ENCODE measurements at places on chromosomes 3 and 15. TPM values are rescaled to one million over a fixed set of nuclear protein-coding genes. Genes with fewer than 3 reads are reported as not detected.

The SEMA6D gene
- total RNA-seq, result 17.7 TPM

The ROBO1 gene
- total RNA-seq, result 10.8 TPM

DNA sequence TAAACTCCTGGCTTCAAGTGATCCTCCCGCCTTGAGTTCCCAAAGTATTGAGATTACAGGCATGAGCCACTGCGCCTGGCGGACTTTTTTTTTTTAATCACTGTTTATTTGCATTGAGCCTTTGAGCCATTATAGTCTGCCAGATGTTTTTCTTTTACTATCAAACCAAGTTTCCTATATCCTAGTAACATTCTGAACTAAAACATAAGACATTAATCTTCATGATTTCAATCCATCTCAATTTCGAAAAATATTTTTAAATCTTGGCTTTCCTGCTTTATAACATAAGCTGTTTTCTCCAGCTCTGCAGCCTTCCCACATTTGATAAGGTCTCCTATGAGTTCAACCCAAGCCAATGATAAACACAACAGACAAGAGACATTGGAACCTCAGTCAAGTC is 75.4 kb downstream of the UMPS start:
- no peak for DNase-seq

GRCh38 chr15:88899251-88899650 is 3.9 kb upstream of the HAPLN3 start:
- DNase-seq, result no peak

- no peak for DNase-seq
Observed at GRCh38 chr15:79964232-79964805, 6.7 kb downstream of the BCL2A1 start.

- no peak for DNase-seq
Observed at GRCh38 chr3:184543256-184543655, 18.3 kb upstream of the EPHB3 start.

DNA sequence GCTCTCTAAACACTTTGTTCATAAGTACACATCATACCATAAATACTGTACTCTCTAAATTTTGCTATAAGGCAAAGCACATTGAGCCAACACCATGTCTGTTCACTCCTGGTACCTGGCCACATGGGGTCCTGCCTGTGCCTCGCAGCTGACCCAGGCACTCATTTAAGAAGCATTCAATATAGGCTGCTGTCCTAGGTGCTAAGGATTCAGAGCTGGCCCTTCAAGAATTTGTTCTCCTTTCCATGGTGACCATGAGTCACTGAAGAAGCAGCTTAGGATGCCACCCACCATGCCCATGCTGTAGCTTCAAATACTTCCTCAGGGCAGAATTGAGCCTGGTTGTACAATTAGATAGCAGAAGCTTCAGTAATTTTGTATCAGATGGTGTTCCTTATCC is 119.2 kb upstream of the ZBED2 start:
- DNase-seq, result no peak

DNA sequence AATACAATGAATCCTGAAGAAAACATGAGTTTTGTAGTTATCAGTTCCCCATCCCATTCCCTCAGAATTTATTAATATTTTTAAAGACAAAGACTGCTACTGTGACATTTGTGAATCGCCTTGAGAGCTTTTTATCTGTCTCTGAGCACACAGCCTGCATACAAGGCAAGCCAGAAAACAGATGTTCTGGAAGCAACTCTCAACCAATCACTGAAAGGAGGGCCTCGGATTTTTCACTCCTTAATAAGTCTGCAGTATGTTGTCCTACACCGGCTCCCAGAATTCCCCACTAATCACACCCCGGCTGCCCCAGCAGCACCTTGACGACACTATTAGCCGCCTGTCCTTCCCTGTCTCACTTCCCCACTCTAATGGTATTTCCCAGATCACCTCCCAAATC is 138.5 kb downstream of the ZNF621 start:
- no peak for DNase-seq

DNA sequence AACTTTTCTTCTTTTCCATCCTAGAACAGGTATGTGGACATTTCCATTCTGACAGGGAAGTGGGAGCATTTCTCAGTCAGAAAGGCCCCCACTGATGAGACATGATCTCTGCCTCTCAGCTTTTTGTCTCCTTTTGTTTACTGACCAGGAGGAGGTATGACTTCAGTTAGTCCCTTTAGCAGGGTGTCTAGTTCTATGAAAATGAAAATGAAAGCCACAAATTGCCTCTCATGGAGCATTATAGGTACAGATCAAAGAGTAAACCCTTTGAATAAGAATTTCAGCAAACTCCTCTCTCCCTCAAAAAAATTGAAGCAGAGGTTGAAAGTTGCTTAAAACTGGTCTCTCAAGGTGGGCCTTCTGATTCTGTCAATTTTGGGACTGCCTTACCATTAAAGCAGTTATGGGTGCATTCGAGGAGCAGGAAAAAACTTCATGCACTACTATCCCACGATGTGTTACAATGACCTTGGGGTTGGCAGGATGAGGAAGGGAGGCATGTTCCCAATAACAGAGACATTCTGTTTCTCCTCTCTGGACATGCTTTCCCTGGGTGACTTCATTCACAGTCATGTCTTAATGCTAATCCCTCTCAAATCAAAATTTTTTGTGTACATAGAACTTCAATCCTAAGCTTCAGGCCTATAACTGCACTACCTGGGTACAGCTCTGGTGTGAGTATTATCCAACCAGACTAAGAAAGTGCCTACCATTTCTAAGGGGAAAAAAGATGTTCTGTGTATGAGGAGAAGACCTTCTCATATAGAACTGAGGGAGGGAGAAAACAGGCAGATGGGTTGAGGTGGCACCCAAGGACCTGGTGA is 50.6 kb upstream of the TBC1D23 start:
- no peak for DNase-seq

The RTP3 gene
- total RNA-seq, result not detected

The IL5RA gene
- 0.65 TPM for total RNA-seq

GRCh38 chr3:9500108-9501050 is 53.2 kb downstream of the LHFPL4 start:
- DNase-seq, result peak; percentile 72

- no peak for DNase-seq
Observed at GRCh38 chr15:38894243-38894948, 329.8 kb upstream of the RASGRP1 start.

DNA sequence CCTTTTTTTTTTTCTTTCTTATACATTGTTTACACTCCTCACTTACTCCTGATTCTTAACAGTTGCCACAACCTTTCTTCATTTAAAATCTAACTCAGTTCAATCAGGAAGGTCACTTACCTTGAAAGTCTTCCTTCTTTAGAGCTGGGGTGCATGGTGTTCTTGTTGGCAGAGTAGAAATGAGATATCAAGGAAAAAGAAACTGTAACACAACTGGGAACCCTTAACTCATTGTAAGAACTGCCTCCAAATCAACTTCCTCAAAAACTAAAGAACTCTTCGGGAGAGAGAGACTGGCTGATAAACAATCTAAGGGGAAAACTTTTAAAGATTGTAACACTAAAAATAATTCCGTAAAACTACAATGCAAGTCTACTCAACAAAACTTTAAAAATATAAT is 1.4 kb upstream of the APPL1 start:
- no peak for DNase-seq

- DNase-seq, result no peak
Observed at GRCh38 chr3:43294975-43295374, 8.6 kb downstream of the SNRK start.

The CACNA1D gene
- 1.1 TPM for total RNA-seq

- DNase-seq, result no peak
Observed at GRCh38 chr3:171646357-171647133, 163.7 kb downstream of the PLD1 start.

GRCh38 chr15:70533931-70534742 is 229.2 kb downstream of the UACA start:
- DNase-seq, result no peak

DNA sequence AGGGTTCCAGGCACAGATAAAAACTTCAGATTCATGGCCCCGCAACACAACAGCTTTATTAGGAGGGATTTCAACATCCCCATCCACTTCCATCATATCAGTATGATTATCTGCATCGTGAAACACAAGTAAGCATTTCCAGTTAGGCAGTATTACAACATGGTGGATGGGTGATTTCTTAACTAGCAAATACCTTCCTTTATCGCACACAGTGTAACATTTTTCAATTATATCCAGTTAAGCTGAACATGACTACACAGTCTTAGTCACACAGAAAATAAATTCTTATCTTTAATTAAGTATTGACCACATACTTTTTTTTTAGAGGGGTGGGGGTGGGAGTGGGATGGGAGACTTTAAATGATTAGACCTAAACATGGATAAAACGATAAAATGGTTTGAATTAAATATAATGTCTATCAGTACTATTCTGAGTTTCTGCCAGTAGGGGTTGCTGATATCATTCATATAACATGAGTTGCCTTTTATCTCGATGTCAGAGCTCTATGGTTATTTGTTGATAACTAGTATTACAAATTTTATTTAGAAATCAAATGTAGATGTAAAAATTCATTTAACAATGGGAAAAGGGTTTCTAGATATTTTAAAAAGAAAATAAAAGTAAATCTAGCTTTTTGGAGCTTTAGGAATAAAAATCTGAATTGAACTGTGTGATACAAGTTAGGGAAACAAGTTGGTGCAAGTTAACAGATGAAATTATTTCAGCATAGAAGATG is 146.6 kb downstream of the TBL1XR1 start:
- DNase-seq, result no peak

DNA sequence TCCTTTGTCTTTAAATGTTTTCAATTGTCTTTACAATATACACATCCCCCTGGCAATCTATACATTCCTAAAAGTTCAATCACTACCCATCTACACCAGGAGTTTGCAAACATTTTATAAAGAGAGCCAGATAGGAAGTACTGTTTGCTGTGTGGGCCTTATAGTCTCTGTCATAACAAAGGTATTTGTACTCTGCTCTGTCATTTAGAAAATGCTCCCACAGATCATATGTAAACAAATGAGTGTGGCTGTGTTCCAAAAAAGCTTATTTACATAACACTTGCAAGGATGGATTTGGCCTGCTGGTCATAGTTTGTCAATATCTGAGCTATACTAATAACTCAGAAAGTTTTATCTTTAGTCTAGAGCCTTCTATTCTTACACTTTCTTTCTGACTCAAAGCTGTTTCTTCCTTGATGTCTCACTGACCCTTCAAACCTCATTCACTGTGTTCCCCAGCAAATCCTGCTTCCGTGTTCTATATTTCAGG is 511.9 kb downstream of the GBE1 start:
- no peak for DNase-seq

GRCh38 chr3:182936918-182937285 is 43.4 kb downstream of the DCUN1D1 start:
- DNase-seq, result no peak

DNA sequence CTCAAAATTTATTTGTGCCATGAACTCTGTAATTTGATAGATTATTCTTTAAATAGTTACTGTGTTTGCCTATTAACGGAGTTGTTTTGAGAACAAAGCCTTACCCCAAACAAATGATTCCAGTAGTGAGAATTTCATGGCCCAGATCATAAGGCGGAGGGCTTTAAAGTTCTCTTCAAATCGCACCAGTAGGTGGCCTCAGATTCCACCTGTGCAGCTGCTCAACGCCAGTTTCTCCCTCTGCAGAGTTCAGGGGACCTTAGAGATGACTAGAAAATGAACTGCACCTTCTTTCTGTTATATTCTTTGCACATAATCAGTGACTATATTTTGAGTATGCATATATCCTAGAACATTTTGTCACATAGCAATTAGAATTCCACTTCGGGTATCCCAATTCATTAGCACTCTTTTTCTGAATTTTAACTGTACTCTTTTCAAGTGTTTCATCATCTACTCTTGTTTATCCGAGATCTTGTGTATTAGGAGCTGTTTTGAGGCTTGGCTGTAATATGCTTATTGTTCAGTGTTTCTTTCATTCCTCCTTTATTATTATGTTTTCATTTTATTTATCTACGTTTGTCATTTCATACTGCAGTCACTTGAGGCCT is 232.6 kb upstream of the CHRM5 start:
- no peak for DNase-seq

GRCh38 chr3:192494174-192494573 is 233.2 kb downstream of the FGF12 start:
- DNase-seq, result no peak

DNA sequence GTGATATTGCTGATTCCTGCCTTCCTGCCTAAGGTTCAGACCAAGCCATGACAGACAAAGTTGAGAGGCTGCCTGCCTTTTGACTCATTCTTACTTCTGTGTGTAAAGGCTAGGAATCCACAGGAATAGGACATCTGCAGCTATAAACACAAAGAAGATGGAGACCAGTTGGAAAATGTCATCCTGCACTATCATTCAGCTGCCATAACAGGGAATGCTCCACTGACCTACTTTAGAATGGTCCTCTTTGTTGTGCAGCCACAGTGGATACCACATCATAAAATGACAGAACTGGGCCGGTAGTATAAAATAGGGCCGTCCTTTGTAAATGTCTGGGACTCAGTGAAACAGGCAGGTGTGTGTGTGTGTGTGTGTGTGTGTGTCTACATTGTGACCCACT is 75.1 kb downstream of the STAC start:
- no peak for DNase-seq

The ASTE1 gene
- total RNA-seq, result 3.4 TPM

- no peak for DNase-seq
Observed at GRCh38 chr3:123778525-123778924, 105.6 kb downstream of the MYLK start.

DNA sequence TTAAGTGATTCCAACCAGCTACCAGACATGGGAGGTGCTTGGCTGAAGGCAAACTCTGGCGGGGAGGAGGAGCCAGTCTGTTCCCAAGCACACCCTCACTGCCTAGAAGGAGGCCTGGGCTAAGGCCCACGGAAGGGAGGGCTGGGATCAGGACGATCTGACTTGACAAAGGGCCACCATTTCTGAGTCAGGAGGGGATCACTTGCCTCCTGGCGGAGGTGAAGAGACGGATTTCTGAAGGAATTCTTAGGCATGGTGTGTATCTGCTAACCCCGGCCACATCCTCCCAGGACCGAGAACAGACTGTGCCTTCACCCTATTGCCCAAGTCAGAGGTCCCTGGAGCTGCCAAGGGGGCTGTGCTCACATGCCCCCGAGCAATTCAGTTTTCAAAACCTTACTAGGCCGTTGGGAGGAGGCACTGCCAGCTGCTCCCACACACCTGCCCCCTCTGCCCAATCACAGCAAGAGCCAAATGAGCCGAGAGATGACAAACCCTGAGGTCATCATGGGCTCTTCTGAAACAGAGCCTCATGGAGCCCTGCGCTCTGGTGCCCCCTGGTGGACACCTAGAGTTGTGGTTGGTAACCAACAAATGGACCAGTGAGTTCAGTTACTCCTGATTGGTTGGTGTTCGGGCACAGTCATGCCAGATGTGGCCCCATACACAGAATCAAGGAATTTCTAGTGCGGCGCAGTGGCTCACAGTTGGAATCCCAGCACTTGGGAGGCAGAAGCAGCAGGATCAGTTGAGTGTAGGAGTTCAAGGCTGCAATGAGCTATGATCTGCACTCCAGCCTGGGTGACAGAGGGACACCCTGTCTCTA is 6.5 kb upstream of the TNK2 start:
- DNase-seq, result peak; percentile 94

The EIF1B gene
- total RNA-seq, result 327 TPM

The PLS1 gene
- total RNA-seq, result 2.5 TPM

GRCh38 chr3:164407111-164407510 is 671.2 kb downstream of the SI start:
- DNase-seq, result no peak

The ZNF502 gene
- 2.4 TPM for total RNA-seq

- DNase-seq, result no peak
Observed at GRCh38 chr3:126009181-126009580, 40.2 kb downstream of the ROPN1B start.

The UBA3 gene
- 89.1 TPM for total RNA-seq

The MCF2L2 gene
- 0.22 TPM for total RNA-seq

- no peak for DNase-seq
Observed at GRCh38 chr3:56398659-56399058, 69.6 kb downstream of the ERC2 start.

The GABRR3 gene
- not detected for total RNA-seq
